CD4-positive, alpha-beta T cell (primary cell): ENCODE measurements at places on chromosomes 3 and 15.
A peak's percentile ranks its signal among the peaks of the same experiment; 100 is the strongest.

- no peak for DNase-seq
Measured at GRCh38 chr3:30408105-30408557, 198.3 kb upstream of the TGFBR2 start.

DNA sequence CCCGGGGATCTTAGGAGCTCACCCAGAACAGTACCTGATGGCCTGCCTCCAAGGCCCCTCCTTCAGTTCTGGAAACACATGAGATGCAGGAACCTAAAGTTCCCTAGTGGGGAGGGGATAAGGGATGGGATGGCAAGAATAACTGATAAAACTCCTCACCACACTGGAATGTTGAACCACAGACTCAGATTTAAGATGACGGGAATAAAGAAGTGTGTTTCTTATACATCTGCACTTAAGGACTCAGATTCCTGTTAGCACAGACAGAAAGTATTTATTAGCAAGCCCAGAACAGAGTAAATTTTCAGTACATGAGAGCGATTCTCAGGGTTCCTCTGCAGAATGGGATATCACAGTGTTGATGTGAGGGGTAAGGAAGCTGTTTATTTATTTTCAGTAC, 245.2 kb downstream of the TLE3 start:
- DNase-seq, result no peak

DNA sequence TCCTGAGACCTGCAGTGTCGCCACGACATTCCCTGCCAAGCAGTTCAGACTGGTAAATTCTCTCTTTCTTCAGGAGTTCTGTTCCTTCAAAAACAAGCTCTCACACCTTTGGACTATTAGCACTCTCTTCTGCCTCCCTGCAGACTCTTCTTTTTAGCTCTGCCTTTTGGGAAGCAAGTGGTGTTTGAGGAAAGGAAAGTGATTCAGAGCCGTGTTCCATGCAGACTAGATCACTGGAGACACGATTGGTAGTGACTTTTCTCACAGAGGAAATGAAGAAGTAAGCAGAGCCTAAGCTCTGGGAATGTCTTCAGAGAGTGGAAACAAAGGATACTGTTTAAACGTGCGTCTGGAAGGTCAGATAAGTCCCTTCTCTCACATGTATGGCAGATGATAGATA, 270.6 kb upstream of the TPRG1 start:
- no peak for DNase-seq

GRCh38 chr3:56801662-56802377, at the start of gene ARHGEF3:
Gene ARHGEF3 (minus strand): TSS chr3:56801949. CDS start chr3:56801798, 151 bp downstream.
- peak; percentile 81 for DNase-seq
